ENCODE measurements at places on chromosomes 7 and 10.

- no peak for DNase-seq
These were observed 18.4 kb downstream of the SMURF1 start for GRCh38 chr7:99125505-99125865.

GRCh38 chr10:131771634-131772358, 129.0 kb upstream of the PPP2R2D start:
- DNase-seq, result no peak

DNA sequence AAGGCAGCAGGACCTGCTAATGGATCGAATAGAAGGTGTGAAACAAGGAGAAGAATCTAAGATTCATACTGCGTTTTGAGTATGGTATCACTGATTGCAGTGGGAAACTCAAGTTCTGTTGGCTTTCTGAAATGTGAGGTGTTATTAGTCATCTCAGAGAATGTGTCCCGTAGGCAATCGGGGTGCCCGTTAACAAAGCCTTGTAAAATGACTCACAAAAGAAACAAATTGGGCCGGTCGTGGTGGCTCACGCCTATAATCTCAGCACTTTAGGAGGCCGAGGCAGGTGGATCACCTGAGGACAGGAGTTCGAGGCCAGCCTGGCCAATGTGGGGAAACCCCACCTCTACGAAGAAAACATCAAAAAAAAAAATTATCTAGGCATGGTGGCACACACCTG, 118.2 kb upstream of the C7orf33 start:
- DNase-seq, result no peak

DNA sequence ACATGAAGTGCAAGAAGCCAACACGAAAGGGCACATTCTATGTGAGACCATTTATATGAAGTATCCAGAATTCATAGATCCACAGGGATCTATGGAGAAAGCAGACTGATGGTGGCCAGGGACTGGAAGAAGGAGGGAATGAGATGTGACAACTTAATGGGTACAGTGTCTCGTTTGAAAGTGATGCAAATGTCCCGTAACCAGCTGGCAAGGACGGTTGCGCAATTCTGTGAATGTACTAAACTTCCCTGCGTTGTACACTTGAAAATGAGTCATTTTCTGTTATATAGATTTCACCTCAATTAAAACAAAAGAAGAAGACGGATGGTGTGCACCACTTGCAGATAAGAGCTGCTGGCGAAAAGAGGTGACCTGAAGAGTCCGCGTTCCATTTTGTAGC, 861.1 kb downstream of the TYW1 start:
- DNase-seq, result no peak

DNA sequence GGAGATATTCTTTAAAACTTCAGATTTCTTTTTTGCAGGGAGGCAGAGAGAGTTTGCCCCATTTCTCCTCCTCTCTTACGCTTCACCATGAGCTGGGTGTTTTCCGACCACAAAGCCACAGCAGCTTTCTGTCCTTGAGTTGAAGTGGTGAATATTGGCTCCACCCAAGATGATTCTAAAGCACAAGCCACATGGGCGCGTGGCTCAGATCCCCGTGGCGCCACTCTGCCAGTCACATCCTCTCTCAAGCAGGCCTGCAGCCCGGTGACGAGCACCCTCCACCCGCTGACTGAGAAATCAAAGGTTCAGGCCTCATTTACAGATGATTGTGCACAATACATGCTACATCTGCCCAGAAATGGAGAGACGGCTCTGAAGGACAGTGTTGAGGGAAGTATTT, 27.6 kb upstream of the RNF32 start:
- DNase-seq, result no peak

GRCh38 chr7:151715666-151716315, 161.1 kb downstream of the PRKAG2 start:
- no peak for DNase-seq

- DNase-seq, result no peak
These were observed 29.4 kb downstream of the ZRANB1 start for GRCh38 chr10:124971276-124971675.

DNA sequence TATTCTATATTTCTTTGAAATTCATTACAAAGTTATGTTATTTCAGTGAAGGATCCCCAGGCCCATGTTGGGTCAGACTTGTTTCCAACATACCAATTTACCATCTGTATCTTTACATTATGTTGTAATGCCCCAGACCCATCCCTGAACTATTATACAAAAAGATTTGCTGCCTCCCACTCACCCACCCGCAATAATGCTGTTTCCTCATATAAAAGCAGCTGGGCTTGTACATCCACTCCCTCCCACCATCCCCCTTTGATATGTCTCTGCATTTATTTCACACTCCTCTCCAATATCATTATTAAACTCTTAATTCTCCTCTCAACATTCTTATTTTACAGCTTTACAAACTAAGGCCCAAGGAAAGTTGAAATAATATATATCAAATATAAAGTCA, 153.7 kb downstream of the DOCK4 start:
- DNase-seq, result no peak

- no peak for DNase-seq
These were observed 60.5 kb downstream of the SEMA3C start for GRCh38 chr7:80858141-80858903.

DNA sequence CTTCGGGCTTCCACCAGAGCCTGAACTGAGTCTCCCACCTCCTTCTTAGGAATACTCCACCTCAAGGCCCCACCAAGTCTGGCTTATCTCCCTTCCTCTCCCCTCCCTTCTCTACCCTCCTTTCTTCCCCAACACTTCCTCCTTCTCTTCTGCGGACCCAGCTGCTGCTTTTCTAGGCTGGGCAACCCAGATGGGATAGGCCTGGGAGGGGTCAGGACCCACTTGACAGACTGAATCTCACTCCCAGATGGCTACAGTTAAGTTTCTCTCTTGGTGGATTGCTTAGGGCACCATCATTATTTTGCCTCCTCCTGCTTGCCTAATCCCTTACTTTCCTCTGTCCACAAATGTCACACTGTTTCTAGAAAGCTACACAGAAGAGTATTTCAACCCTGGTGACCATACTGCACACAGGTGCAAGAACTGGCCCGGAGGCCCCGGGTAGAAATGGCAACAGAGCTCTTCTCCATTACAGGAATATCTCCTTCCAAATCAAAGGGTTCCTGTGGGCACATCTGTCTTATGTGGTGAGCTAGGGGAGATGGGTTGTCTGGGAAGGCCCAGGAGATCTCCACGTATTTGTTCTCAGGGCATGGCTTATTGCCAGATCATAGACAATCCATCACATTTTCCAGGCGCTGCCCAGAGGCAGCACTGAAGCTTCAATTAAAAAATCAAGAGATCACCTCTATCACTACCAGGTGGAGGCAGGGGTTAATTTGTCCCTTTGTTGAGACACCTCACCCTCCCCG, 5.1 kb upstream of the HOXA11 start:
- no peak for DNase-seq

DNA sequence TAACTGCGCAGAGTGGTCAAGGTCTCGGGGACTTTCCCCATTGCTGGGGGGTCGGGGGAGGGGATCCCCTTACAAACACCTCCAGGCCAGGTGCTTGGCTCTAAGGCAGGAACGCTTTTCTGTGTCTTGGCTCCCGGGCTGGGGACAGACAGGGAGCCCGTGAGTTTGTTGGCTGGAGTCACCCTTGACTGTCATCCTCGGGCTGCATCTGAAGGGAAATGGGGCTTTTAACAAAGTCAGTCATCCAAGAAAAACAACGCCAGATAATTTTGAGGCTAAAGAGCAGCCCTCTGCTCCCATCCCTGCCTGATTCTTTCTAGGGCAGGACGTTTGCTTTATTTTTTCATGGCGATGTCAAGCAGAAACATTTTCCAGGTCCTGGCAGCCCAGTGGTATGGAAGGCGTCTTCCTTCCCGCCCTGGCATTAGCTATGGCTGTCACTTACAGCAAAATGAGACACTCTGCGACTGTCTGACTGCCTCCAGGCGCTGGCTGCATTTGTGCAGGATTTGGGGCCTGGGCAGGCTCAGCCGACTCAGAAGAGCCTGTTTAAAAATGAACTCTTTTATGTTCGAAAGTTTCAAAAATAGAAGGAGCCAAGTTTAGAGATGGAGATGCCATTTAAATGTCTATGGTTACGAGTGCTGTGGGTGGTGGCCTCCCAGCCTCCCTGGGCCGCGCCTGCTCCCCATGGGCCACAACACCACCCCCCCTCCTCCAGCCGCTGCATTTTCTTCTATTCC, 54.7 kb upstream of the TNS3 start:
- DNase-seq, result no peak

GRCh38 chr10:130025811-130026485, 61.9 kb upstream of the EBF3 start:
- DNase-seq, result no peak

GRCh38 chr10:78849731-78850130, 219.0 kb upstream of the ZMIZ1 start:
- no peak for DNase-seq
